ENCODE measurements at places on chromosomes 13 and 19. TPM values are rescaled to one million over a fixed set of nuclear protein-coding genes. Genes with fewer than 3 reads are reported as not detected.

Gene USE1
- 19.9 TPM for total RNA-seq

Gene GNG7
- total RNA-seq: 0.25 TPM

Gene GGN
- total RNA-seq: 0.40 TPM

Gene LRCH1
- 17.1 TPM for total RNA-seq

Gene PLPP2
- 0.60 TPM for total RNA-seq

Gene MBD3L3
- not detected for total RNA-seq

Gene KCNN4
- total RNA-seq: 72.3 TPM

Gene MBD3
- total RNA-seq: 66.8 TPM

Gene TRAPPC2B
- 10.9 TPM for total RNA-seq

Gene NKPD1
- 0.10 TPM for total RNA-seq

Gene DAZAP1
- total RNA-seq: 218 TPM

Gene MCEMP1
- total RNA-seq: not detected

Gene CGB2
- not detected for total RNA-seq

Gene CERS1
- not detected for total RNA-seq

Gene KLF1
- total RNA-seq: 0.20 TPM

Gene SRRM5
- total RNA-seq: 0.28 TPM

Gene ANGPTL8
- total RNA-seq: not detected

Gene ZNF181
- total RNA-seq: 4.7 TPM

Gene KLK4
- not detected for total RNA-seq

Gene MAG
- total RNA-seq: not detected

Gene LILRA1
- not detected for total RNA-seq

Gene ZNF14
- total RNA-seq: 8.0 TPM

Gene TMEM143
- 18.2 TPM for total RNA-seq

Gene ICAM4
- total RNA-seq: 2.0 TPM

Gene CAMSAP3
- 0.13 TPM for total RNA-seq

Gene EFNA2
- not detected for total RNA-seq

Gene PABPC3
- 0.75 TPM for total RNA-seq

Gene CGB8
- total RNA-seq: not detected

Gene GRIN3B
- not detected for total RNA-seq

Gene FFAR2
- total RNA-seq: not detected

Gene NLRP4
- not detected for total RNA-seq

Gene CILP2
- 0.08 TPM for total RNA-seq

Gene RNF17
- total RNA-seq: not detected

Gene CLIP3
- total RNA-seq: 1.7 TPM

Gene ADGRE3
- total RNA-seq: not detected

Gene PSPN
- total RNA-seq: 2.7 TPM

Gene LYPD5
- 0.70 TPM for total RNA-seq

Gene COX7A1
- total RNA-seq: not detected

Gene AP2S1
- total RNA-seq: 117 TPM

Gene SLC25A42
- 17.6 TPM for total RNA-seq

Gene CCDC159
- 24.0 TPM for total RNA-seq

Gene IGFL3
- total RNA-seq: not detected

Gene SHISA7
- not detected for total RNA-seq

Gene BEST2
- total RNA-seq: not detected

Gene BSG
- 255 TPM for total RNA-seq
